Stimulated activated effector memory CD8-positive, alpha-beta T cell treated with anti-CD3 and anti-CD28 coated beads, Interleukin-12 subunit alpha, Interleukin-12 subunit beta, amount 100 ng/mL, for 72 hours (primary cell): ENCODE measurements at places on chromosomes 6 and 20.

GRCh38 chr6:125273965-125274364, 27.8 kb downstream of the HDDC2 start:
- no peak for DNase-seq

DNA sequence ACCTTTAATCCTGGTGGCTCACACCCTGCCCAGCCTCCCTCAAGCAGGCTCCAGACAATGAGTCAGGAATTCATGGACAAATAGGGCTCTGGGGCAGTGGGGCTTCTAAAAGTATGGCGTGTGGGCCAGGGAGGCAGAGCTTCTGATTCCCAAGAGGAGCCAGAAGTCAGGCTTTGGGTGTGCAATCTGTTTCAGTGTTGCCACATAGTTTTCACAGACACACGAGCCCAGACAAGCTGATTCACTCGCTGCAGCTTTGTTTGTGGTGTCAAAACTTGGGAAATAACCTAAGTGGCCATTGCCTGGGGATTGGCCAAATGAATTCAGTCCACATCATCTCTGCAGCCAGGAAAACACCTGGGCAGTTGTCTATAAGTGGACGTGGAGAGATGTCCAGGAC, 9.2 kb downstream of the PEDS1 start:
- no peak for DNase-seq

- no peak for DNase-seq
Measured at GRCh38 chr6:74182992-74183391, 487.0 kb downstream of the CD109 start.

DNA sequence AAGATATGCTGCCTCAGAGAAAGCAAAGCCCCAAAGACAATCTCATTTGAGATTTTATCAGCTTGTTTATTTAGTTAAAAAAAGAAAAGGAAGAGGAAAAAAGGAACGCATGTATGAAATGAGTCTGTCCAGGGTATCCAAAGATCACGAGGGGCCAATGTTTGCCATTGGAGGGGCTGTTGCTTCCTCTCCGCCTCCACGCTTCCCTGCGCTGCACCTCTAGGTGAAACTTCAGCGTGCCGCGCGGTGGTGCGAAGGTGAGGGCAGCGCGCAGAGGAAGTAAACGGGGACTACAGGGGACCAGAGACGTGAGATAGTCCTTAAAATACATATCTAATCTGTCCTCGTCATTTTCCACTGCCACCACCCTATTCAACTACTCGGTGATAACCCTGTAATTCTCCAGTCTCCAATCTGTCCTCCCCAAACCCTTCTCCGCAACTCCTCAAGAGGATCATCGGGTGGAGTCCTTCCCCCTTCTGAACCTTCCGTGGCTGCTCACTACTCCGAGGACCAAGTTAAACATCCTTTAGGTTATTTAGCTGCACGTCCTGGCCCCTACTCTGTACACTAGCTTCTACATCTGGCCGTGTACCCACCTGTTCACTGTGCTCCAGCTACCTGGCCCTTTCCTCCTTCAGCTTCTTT, 1.1 kb upstream of the DCBLD1 start:
- DNase-seq = no peak

- no peak for DNase-seq
Measured at GRCh38 chr6:169251371-169251802, 2.3 kb downstream of the THBS2 start.

DNA sequence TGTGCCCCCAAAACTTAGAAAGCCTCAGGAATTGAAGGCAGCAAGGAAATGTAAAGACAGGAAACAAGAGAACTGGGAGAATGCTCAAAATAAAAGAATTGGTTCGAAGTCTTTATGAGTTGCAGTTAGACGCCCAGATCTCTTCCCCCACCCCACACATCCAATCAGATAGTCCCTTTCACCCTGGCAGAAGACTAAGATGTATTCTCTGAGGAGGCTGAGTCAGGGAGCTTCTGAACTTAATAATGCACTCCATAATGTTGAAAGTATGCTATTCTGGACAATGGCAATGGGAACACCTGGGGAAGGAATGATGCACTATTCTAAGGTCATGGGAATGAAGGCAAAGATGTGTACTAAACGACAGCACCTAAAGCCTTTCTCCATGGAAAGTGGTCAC, 173.6 kb downstream of the MTFR2 start:
- DNase-seq = no peak

DNA sequence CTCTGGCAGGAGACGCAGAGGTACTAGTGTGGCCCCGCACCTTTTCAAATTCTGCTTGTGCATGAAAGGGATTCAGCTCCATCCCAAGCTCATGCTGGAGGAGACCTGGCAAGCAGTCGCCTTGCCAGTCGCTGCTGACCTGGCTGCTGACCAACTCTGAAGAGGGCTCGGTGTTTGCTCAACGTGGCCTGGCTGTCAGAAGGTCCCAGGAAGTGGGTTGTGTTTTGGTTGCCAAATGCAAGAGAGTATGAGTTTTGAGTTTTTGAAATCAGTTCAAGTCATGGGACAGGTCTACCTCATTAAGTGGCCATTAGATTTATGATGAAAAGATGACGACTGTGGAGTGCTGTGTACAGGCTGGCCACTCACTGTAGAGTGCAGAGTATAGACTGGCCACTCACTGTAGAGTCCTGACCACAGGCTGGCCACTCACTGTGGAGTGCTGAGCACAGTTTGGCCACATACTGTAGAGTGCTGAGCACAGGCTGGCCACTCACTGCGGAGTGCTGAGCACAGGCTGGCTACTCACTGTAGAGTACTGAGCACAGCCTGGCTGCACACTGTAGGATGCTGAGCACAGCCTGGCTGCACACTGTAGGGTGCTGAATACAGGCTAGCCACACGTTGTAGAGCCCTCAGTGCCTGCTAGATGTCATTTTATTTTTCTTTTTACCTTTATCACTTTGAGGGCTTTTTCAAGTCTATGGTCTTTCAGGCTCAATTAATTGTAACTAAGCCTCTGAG, 193.9 kb downstream of the ZNF217 start:
- no peak for DNase-seq

- DNase-seq = no peak
Measured at GRCh38 chr6:4017058-4017739, 61.7 kb downstream of the FAM217A start.

DNA sequence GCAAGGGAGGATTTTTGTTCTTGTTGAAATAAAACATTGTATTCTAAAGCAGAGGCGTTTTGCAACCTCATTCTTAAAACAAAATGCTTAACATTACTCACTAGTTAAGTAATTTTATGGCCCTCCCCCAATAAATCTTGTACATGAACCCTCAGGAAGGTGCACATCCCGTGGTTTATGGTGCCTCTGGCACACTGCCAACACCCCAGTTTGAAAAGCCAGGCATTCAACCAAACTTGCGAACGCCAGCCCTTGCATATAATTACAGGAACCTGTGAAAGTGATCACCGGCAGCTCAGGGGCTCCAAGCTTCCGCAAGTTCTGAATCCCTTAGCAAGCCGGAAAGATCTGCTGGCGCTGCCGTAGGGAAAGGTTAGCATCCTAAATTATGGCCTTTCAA, 1109.0 kb upstream of the FLRT3 start:
- DNase-seq = no peak

DNA sequence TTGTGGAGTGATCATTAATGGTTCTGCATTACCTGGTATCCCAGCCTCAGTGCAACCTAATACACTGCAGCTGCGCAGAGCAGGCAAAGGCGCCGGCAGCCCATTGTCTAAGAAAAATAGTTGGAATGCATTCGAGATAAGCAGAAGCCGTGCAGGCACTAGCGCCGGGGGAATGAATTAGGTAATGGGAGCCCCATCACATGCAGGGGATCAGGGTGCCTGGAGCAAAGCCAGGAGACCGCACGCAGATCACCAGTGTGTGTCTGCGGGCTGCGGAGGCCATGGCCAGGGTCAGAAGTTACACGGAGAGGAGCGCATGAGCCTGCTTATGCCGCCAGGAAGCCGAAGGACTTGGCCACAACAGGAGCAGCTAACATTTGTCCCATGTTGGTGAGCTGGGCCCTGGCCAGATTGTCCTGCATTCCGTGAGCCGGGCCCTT, 156.8 kb downstream of the DLL1 start:
- DNase-seq = no peak

DNA sequence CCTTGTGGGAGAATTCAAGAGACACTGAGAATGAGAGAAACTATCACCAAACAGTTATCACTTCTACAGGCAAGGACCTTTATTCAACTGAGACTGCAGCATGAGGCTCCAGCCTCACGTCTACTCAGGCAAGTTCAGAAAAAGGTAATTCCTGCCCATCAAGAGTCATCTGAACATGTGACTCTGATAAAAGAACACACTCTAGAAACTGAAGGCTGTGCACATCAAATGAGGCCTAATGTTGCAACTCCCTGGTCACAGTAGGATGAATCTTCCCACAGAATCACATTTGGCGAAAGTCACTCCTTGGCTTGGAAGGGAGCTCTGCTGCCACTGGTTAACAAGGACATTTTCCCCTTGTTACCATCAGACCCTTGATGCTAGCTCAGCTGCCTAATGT, 71.2 kb upstream of the EMILIN3 start:
- DNase-seq = no peak
